ENCODE measurements at places on chromosomes 1 and 21. TPM values are rescaled to one million over a fixed set of nuclear protein-coding genes. Genes with fewer than 3 reads are reported as not detected.
A peak's percentile ranks its signal among the peaks of the same experiment; 100 is the strongest.

The RUNX1 gene
- total RNA-seq, result 58.0 TPM

The S100A2 gene
- 152 TPM for total RNA-seq

The KCNJ9 gene
- total RNA-seq, result not detected

The CYP2J2 gene
- total RNA-seq, result 1.0 TPM

The GPR3 gene
- total RNA-seq, result 0.38 TPM

DNA sequence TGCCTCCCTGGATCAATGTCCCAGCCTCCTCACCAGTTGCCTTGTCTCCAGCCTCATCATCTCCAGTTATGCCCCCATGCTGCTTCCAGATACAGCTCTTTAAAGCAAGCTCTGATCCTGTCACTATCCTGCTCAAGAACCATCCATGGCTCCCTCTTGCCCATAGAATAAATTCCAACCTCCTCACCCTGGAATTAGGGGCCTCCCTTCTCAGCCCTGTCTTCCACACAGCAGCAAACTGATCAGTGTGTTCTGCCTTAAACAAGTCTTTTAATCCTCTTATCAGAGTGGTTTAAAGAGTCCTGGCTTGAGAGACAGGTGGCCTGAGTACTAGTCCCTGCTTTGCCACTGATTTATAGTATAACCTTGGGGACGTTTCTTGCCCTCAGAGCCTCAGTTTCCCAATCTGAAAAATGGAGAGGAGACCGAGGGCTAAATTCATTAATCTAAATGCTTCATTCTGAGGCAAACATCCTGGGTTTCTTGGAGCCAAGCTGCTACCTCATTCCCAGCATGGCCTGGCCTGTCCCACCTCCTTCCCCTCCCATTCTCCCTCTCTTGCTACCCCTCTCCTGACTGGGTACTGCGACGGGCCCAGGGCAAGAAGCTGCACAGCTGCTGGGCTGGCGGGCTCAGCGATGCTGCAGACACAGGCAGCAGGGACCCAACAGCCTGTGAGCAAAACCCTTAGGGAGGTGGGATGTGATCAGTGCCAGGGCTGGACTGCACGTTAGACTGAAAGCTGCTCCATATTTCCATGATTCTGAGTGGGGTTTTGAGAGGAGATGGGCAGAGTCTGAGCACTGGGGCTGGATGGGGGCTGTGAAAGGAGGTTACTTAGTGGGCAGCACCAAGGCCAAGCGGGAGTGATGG is 221.4 kb downstream of the PTPRU start:
- DNase-seq, result no peak

DNA sequence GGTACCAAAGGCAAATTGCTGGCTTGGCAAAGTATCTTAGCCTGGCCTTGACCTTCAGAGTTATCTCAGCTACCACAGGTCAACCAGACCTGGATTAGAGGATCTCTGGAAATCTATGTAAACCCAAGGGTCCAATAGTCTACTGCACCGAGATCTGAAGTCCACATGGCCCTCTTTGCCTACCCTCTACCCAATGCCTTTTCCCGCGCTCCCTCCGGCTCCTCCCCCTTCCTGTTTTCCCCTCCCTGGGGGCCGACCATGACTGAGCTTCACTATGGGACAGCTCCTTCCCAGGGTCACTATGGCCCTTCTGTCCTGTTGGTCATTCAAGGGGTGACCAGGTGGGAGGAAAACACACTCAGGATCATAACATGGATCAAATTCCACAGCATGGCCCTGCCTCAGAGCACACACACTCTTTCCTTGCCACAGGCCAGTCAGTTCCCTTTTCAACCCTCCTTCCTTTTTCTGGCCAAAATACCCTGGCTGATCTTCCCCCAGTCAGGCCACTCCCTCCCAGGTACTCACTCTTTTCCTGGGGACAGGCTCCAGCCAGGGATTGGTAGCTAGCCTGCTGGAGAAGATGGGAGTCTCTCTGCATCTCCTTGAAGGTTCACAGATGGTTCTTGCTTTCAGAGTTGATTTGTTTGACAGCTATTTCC is 19.1 kb upstream of the TMEM183A start:
- DNase-seq, result no peak

DNA sequence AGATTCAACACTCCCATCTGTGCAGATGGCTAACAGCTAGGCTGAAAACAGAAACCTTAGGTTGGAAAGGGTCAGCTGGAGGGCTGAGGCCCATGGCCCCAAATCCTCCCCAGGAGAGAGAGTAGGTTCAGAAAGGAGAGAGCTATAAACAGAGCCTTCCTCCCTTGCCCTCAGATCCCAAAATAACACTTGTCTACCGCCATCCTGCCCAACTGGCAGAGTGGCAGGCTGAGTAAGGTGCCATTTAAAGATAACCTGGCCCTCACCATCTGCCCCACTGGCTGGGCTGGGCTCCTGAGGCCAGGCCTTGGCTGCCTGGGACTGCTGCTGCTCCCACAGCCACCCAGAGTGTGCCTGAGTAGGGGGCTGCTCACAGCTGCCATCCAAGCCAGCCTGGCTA is 4.3 kb upstream of the SHISA4 start:
- no peak for DNase-seq

DNA sequence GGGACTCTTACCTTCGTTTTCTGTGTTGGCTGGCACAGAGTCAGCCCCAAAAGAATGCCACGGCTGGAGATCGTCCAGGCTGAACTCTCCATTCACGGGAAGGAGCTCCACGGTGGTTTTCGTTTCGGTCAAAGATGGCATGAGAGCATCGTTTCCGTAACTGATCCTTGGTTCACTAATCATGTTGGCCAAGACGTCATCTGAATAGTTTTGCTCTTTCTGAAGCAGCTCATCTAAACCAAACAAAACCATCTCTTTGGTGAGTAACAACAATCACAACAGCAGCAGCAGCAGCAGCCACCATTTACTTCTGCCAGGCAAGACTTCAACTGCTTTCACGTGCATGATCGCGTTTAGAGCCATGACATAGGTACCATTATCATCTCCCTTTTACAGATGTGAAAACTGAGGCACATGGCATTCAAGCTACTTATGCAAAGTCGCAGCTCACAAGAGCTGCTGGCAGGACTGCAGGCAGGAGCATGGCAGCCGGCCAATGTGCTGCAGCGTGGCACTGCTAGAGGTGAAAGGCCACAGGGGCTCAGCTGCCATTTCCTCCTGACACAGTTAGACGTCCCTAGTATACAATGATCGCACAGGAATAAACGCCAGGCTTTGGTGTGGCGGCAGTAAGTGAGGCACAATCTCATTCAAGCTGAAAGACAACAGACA is 177.1 kb downstream of the GABPA start:
- DNase-seq, result no peak

- no peak for DNase-seq
Measured at GRCh38 chr1:99173282-99173681, 91.0 kb upstream of the PLPPR4 start.

DNA sequence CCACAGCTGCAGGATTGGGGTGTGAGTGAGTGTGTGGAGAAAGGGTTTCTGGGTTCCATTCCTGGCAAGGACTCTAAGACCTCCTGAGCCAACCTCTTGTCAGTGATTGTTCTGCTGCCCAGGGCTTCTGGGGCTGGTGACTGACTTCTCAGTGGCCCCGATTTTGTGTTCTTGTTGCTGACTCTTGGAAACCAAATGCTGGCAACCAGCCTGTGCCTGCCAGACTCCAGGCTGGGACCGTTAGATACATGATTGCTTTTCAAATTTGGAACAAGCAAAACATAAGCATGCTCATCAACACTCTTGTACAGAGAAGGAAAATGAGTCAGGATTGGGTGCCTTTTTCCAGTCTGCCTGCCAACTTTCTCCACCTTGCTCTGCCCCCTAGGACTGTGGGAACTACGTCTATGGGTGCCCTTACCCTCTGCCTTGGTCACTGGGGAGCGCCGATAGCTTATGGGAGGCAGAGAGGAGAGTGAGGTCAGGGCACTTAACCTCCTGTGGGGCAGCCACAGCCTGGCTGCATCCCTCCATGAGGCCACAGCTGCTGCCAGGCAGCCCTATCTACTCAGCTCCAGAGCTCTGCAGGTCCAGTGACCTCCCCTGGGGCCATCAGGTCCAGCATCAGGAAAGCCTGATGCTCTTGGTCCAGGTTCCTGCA is 39.3 kb upstream of the EPS8L3 start:
- DNase-seq, result no peak

DNA sequence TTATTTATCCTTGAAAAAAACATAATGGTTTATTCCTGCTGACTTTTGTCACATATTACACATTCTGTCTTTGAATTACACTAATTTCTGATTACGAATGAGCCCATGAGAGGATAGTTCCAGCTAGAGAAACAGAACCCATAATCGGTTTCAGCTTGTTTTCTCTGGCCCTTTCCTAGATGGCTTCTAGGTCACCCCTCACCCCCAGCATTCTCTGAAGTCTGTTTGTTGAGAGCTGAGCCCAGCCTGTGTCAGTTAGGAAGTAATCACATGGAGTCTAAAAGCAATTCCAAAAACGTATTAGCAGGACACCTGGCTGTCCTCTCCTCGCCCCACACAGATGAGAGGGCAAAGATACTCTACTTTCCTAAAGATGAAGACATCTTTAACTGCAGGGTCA is 48.9 kb downstream of the KIAA1614 start:
- no peak for DNase-seq

- no peak for DNase-seq
Measured at GRCh38 chr1:19014765-19015164, 58.3 kb upstream of the IFFO2 start.

DNA sequence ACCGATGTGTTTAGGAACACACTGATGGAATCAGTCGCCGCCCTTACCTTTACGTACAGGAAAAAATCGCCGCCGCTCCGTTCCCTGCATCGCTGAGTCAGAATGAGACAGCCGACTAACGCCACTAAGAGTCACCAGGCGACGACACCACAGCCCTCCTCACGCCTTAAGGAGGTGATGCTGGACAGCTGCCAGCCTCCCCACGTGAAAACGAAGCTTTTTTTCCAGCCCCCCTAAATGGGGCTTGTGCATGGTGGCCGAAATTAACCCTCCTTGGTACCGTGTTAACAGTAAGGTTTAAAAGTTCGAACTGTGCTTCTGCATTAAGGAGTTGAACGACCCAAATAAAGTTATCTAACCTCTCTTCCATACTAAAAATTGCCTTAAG is 511 bp downstream of the DNTTIP2 start:
- DNase-seq, result peak; percentile 19
